CD4-positive, alpha-beta T cell treated with Interleukin-4 for 4 hours (primary cell): ENCODE measurements at places on chromosomes 4 and X.

DNA sequence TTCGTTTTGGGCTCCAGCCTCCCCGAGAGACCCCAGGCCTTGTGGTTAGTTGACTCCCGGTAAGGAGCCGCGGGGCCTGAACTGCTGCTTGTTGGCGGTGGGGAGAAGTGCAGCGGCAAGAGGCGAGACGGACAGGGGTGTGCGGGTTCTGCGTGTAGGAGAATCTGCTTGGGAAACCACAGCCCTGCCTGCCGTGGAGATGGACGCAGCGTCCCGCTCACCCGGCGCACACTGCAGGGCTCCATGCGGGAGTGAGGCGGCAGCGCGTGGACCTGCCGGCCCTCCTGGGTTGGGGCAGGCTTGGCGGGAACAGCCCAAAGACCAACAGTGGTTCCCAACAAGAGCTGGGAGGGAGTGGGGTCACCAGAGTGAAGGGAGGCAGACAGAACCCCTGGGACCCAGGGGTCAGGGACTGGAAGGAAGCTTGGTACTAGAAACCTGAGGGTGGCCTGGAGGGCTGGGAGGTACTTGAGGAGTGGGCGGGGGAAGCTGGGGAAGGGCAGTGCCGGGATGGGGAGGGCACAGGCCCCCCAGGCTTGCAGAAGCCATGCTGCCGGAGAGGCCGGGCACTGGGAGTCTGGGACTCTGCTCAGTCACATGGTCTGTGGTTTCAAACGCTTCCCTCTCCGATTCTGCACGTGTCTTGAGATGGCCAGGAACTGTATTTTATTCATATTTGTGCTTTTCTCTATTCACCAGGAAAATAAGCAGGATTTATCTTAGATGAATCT lies 70.8 kb downstream of the RGS12 start:
- DNase-seq = no peak

DNA sequence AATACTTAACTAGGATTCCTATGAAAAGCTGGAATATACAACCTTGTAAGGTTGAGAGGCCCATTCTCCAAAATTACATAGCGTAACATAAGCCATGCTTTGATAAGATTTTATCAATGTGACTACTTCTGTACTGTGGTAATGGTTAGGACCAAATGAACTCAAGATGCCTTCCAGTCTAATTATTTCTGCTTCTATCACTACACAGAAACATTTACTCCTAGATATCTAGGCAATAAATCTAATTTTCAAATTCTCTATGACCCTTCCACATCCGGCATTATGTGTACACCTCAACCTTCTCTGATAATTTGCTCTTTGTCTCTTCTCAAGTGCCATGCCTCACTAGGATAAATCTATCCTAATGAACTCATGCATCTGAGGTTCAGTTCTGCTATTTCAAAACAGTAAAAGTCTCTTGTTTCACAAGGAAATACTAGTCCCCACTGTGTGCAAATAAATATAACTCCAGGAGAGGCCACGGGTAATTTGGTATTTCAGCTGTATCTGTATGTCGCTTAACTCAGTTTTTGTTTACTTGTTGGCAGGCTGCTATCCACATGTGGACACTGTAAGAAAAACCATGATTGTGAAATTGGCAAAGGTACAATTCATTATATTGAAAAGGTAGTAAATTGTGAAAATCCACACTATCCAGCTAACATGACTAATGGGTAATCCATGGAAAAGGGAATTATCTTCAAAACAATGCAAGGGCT lies 93.3 kb downstream of the PRDM5 start:
- DNase-seq = no peak

DNA sequence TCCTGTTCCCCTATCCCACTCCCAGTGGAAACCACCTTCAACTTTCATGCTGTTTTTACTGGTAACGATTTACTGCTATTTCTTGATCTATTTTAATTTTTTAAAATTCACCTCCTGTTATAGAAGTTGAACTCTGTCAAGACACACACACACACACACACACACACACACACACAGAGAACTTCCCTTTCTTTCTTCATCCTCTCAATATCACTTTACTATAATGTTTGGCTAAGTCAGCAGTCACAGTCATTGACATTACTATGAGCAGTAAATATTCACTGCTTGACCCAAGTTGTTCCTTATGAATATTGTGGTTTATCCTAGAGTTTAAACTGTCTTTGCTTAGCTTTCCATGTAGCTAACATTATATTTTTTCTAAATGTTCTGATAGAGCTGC lies 24.0 kb upstream of the SGMS2 start:
- DNase-seq = no peak

GRCh38 chr4:31290836-31291235 lies 570.7 kb downstream of the PCDH7 start:
- no peak for DNase-seq

- DNase-seq = no peak
Measured at GRCh38 chr4:40956721-40957255, 207.0 kb downstream of the NSUN7 start.

DNA sequence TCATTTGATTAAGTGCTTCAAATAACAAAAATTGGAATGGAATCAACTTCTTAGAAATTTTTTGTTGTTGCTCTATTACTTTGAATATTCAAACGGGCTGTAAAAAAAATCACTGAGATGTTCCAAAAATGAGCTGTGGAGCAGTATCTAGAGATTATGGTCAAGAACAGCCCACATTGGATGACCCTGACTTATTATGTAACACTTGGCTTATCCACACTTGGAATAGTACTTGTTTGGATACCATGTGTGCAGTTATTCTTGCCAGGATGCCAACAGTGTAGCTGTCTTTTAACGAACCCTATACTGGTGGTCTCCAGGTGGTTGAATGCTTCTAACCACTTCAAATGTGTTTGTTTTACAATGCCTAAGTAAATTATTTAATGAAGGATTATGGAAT lies 64.9 kb upstream of the CAMK2D start:
- no peak for DNase-seq

- no peak for DNase-seq
Measured at GRCh38 chrX:78661836-78662235, 2.7 kb upstream of the RTL3 start.

DNA sequence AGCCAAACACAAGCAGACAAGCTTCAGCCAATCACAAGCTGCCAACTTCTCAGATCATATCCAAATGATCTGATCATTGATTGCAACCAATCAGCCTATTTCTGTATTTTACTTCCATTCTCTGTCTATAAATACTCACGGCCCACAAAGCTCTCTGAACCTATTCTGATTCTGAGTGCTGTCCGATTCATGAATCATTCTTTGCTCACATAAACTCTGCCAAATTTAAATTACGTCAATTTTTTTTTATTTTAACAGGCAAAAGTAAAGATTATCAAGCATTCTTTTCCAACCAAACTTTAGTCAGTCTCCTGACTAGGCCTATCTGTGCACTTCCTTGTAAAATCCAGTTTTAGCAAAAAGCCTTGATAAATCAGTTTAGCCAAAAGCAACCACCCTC lies 1.8 kb upstream of the TCEANC start:
- DNase-seq = no peak

GRCh38 chr4:139629436-139630125 lies 36.0 kb upstream of the MGST2 start:
- no peak for DNase-seq

DNA sequence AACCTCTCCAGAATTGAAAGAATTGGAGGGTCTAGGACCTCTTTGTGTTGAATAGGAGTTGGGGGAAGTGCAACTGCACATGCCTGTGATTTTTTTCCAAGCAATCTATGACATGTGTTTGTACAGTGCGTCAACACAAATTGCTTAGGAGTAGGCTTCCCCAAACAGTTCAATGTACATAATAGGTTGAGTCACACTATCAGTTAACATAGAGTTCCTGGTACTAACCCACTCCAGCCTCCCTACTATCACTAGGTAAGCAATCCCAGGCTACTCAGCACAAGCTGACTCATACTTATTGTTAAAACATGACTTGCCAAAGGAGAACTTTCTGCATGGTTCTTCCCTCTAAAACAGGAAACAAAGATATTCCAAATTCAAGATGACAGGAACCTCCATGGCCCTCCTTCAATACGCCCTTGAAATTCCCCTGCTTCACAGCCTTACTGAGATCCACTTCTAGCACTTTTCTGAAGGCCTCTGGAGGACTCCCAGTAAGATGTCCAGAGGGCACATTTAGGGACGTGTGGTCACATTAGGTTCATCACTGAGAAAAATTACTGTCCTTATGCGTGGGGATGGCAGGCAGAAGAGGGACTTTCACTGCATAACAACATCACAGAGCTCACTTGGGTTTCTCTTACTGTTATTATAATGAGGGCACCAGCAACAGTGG lies 8.4 kb upstream of the VSIG1 start:
- DNase-seq = no peak

DNA sequence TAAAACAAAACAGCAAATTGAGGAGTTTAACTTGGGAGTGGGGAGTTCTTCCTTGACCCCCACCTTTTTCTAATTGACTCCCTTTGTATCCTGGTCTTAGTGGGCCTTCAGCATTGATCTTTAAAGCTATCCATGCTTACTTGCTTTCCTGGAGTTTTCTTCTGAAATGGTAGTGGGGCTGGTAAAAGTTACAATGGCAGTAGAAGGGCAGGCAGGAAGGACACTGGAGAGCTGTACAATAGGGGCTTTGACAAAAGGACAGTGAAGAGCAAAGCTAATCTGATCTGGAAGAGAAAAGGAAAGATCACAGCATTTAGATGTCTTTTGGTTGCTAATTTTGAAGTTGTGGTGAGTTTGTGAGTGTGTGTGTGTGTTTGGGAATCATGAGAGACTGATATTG lies 111.5 kb downstream of the MID1 start:
- DNase-seq = no peak

DNA sequence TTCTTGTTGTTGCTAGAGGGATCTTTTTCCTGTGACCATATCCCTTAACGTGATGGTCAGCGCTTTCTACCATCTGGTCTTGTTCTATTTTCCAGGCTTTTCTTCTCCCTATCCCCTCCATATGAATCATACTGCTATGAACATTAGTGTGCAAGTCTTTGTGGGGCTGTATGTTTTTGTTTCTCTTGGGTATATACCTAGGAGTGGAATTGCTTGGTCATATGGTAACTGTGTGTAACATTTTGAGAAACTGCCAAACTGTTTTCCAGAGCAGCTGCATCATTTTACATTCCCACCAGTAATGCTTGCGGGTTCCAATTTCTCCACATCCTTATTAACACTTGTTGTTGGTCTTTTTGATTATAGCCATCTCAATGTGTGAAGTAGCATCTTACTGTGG lies 121.4 kb downstream of the SPRY1 start:
- no peak for DNase-seq

- DNase-seq = no peak
Measured at GRCh38 chr4:56410247-56411062, 23.2 kb upstream of the AASDH start.

GRCh38 chrX:9222299-9222698 lies 188.4 kb upstream of the FAM9B start:
- no peak for DNase-seq
